ENCODE measurements at places on chromosomes 7 and 10.
A peak's percentile ranks its signal among the peaks of the same experiment; 100 is the strongest.

- DNase-seq, result no peak
Observed at GRCh38 chr7:64873155-64873500, 29.9 kb upstream of the ZNF273 start.

- no peak for DNase-seq
Observed at GRCh38 chr7:37541810-37542443, 93.3 kb upstream of the ELMO1 start.

DNA sequence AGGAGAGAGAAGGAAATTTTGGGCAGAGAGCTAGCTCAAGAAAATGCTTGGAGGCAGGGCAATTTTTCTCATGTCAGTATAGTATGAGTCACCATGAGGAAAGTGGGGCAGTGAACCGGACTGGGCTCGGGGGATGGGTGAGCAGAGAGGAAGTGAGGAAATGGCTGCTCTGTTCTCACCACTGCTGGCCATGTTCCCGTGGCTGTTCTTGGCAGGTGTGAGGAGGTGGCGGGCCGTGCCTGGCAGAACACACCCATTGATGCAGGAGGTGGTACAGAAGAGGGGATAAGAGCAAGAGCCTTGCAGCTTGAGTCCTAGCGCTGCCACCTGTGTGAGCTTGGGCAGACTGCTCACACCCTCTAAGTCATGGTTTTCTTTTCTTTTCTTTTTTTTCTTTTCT is 304.4 kb upstream of the LYZL1 start:
- DNase-seq, result no peak

DNA sequence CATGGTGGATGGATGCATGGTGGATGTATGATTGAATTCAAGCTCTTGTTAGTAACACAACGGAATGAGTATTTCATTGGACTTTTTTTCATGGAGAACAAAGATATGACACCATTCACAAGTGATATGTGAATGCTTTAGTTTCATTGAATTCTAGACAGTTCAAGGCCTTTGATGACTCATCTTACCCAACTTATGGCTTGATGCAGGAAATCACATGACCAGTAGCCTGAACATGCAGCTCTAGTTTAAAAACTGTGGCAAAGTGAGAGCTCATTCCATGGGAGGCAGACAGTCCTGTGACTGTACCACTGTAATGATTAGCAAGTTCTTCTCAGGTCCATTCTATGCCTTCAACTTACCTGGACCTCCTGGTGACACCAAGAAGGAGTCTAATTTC is 1239.3 kb downstream of the TYW1 start:
- DNase-seq, result no peak

GRCh38 chr10:31296754-31297153 is 22.3 kb upstream of the ZEB1 start:
- no peak for DNase-seq

GRCh38 chr7:71687831-71688599 is 556.1 kb downstream of the GALNT17 start:
- DNase-seq, result no peak

DNA sequence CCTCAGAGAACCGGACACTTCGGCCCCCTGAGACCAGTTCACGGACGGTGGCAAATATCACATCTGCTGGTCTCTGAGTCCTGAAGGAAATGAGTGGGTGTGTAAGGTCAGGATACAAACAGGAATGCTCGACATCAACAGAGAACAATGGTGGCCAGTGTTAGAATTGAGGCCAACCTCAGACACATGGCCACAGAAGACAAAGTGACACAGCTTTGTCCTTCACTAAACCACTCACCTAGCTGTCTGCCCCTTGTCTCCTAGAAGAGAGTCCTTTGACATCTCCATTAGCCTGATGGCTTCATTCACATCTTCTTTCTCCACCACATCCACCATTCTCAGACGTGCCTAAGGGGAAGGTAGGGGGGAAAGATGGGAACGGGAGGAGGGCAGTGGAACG is 4.3 kb downstream of the COPS6 start:
- DNase-seq, result no peak

GRCh38 chr7:127536741-127537140 is 48.7 kb downstream of the GCC1 start:
- DNase-seq, result no peak

DNA sequence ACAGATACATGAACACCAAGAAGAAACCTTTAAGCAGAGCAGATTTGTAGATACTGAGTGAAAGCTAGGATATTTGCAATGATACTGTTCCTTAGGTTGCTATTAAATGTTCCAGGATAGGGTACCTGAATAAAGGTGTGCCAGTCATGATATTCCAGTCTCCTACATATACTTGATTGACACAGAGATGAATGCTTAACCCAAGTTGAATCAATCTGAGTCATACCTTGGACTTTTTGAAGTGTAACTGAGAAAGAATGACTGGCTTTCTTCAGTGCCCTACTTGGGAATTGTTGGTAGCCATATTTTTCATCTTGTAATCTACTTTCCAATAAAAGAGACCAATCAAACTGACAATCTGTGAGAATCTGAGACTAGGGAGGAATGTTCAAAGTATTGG is 805.7 kb upstream of the GHITM start:
- DNase-seq, result no peak

GRCh38 chr10:103967448-103968071 is 620 bp downstream of the SLK start:
- peak; percentile 64 for DNase-seq

GRCh38 chr7:69676247-69676646 is 78.0 kb downstream of the AUTS2 start:
- DNase-seq, result no peak

GRCh38 chr10:128480601-128481000 is 354.4 kb upstream of the MKI67 start:
- DNase-seq, result no peak

DNA sequence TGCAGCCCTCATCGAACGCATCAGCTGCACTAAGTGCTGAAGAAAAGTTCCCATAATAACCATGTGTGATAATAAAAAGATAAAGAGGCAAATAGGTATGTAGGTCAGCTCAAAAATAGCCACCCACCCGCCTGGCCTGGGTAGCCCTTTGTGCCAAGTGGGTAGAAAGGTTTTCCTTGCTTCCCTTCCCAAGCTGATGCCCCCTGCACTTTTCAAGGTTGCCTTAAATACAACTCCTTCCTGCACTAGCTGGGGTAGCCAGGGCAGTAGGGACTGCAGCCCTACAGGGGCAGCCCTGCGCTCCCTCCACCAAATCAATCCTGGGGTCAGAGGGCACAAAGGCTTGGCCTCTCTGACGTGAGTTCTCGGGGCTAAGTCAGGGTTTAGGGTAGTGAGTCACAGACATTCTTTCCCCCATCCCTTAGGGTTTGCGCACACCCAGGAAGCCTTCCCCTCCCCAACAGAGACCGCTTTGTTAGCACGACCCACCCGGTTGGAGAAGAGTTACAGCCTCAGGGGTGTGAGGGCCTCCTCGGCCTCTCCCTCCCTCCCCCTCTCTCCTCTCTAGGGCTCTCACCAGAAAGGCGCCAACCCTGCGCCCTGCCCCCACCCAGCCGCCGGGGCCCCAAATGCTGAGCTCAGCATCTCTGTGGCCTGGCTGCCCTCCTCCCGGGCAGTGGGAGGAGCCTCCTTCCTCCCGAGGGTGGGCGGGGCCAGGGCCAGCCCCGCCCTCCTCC is 13.3 kb upstream of the DDIT4 start:
- peak; percentile 91 for DNase-seq

GRCh38 chr10:2210088-2210487 is 472.8 kb upstream of the ADARB2 start:
- DNase-seq, result no peak

- DNase-seq, result no peak
Observed at GRCh38 chr7:30789334-30789711, 18.1 kb downstream of the MINDY4 start.

DNA sequence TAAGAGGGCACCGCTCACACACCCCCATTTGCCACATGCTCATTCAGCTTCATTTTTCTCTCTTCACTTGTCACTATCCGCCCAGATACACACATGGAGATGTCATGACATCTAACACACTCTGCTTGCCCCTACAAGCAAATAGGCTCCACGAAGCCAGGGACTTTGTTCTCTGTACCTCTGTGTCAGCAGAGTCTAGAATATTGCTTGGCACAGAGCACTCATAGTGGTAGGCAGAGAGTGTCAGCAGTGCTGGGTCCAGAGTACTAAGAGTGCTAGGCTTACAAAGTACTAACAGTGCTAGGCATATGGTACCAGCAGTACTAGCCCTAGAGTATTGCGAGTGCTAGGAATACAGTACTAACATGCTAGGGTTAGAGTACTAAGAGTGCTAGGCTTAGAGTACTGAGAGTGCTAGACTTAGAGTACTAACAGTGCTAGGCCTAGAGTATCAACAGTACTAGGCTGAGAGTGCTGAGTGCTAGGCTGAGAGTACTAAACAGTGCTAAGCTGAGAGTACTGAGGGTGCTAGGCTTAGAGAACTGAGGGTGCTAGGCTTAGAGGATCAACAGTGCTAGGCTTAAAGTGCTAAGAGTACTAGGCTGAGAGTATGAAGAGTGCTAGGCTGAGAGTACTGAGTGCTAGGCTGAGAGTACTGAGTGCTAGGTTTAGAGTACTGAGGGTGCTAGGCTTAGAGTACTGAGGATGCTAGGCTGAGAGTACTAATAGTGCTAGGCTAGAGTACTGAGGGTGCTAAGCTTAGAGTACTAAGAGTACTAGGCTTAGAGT is 166.1 kb downstream of the PRKAG2 start:
- no peak for DNase-seq

- no peak for DNase-seq
Observed at GRCh38 chr7:123637203-123637602, 18.5 kb upstream of the LMOD2 start.

DNA sequence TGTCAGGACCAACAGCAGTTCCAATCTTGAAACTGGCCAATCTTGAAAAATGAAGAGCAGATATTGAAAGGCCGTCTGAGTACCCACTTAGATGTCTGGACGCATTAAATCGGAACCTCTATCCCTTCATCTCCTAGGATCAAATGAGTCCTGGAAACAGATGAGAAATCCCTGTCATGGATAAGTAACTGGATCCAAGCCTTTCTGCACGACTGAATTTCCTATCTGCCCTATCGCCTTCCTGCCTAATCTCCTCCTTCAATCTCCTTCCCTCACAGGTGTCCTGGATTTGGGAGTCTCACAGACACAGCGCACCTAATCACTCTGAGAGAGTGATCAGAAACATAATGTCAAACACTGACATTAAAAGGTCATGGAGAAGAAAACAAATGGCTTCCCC is 245.2 kb upstream of the PRSS58 start:
- no peak for DNase-seq

DNA sequence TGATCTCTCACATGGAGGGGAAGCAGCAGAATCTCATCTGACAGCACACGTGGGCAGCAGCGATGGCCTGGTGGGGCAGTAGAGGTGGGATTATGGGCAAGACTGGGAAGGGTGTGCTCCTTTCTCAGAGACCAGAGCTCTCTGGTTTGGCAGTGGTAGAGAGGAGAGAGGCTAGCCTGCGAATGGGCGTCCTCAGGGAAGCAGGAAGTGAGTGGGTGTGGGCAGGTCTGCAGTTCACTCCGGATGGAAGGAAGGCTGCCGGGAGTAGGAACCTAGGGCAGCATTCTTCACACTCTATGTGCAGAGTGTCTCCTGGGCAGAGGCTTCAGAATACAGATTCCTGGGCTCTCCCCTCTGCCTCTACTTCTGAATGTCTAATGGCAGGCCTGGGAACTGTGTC is 162.8 kb upstream of the BMPER start:
- no peak for DNase-seq

DNA sequence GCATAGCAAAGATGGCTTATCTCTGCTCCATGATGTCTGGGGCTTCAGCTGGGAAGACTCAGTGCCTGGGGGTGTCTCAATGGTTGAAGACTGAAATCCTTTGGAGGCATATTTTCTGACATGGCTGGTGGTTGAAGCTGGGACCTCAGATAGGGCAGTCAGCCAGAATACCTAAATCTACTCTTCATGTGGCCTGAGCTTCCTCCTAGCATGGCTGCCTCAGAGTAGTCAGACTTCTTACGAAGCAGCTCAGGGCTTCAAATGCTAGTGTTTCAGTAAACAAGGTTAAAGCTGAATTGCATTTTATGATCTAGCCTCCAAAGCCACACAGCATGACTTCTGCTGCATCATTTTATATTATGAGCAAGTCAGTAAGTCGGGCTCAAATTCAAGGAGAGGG is 2.6 kb upstream of the BRAF start:
- DNase-seq, result no peak

DNA sequence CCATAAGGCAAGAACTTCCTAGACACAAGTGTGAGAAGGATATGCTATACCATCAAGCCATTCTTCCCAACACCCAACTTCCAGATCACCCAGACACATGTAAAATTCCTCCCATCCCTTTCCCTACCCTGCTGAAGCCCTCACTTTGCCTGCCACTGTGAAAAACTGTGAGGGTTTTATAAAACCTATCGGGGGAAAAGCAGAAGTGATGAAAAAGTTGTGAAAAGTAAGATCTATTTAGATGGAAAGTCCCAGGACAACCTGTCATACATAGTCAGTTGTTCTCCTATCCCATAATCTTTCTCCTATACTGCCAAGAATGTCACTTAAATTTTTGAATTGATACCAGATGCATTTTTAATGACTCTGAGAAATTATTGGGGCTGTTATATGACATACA is 39.0 kb upstream of the PPP3CB start:
- DNase-seq, result no peak

- no peak for DNase-seq
Observed at GRCh38 chr10:34377833-34378232, 437.3 kb downstream of the PARD3 start.

GRCh38 chr10:28575852-28576251 is 42.9 kb downstream of the WAC start:
- DNase-seq, result no peak

DNA sequence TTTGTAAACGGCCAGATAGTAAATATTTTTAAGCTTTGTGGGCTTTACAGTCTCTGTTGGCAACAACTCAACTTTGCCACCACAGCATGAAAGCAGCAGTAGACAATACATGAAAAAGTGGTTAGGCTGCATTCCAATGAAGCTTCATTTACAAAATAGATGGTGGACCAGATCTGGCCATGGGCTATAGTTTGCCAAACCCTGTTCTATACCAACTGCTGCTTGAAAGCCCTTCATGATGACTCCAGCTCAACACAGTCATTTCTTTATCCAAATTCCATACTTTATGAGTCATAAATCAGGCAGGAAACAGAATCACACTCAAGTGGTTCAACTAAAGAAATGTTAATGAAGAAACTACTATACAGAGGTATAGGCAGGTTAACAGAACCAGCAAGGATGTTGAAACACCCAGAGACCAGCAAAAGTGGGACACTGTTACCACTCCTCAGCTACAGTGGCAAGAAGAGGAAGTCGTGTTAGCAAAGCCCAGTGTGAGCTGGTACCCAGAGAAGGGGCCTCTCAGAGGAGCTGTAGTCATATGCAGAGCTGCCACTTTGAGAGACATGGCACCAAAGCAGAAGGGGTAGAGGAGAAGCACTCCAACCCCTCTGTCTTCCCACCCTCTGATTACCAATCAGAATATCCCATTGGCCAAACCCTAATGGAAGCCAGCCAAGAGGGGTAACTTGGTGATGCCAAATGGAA is 72.5 kb downstream of the PRLHR start:
- no peak for DNase-seq

DNA sequence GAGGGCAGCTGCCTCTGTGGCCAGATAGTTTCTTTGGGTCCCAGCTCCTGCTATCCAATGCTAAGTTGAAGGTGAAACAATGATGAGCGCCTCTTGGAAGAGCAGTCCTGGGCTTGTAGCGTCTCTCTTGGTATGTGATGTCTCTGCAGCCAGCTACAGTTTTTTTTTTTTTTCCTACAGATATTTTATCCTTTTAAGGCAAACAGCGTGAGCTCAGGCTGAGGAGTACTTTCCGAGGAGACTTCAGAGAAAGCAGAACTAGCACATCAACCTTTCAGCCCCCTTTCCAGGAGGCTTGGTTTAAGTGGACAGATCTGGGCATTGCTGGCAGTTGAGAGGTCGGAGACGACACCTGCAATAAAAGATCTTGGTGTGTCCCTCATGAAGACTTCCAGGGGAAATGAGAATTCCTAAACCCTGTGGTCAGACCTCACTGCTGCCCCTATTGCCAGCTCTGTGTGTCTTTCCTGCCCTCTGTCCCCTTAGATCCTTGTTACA is 9.1 kb downstream of the PRKG1 start:
- no peak for DNase-seq
